ENCODE measurements at places on chromosomes 13 and 19.
A peak's percentile ranks its signal among the peaks of the same experiment; 100 is the strongest.

- DNase-seq: peak; percentile 38
Measured at GRCh38 chr19:4399812-4400134, 574 bp downstream of the SH3GL1 start.

- no peak for DNase-seq
Measured at GRCh38 chr13:77548594-77548993, 13.1 kb downstream of the SCEL start.

GRCh38 chr19:8935460-8935859 is 74.7 kb downstream of the MUC16 start:
- DNase-seq: no peak

GRCh38 chr19:34452723-34453122 is 24.5 kb downstream of the UBA2 start:
- DNase-seq: peak; percentile 33

- peak; percentile 17 for DNase-seq
Measured at GRCh38 chr19:47447470-47448359, 24.0 kb downstream of the SLC8A2 start.

GRCh38 chr13:63370101-63370500 is 1954.5 kb upstream of the PCDH20 start:
- no peak for DNase-seq

DNA sequence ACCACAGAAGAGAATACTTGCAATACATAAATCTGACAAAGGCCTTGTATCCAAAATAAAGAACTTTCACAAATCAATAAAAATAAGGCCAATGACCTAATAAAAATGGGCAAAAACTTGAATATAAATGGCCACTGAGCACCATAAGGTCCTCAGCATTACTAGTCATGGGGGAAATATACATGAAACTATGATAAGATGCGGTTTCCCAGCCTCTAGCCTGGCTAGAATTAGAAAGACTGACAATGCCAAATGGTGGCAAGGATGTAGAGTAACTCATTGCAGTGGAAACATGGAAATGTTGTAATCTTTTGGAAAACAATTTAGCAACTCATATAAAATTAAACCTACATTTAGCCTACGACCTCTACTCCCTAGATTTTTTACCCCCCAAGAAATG is 227.1 kb downstream of the GGACT start:
- peak; percentile 55 for DNase-seq

- no peak for DNase-seq
Measured at GRCh38 chr19:1575323-1576241, 7.5 kb upstream of the MEX3D start.

- DNase-seq: peak; percentile 30
Measured at GRCh38 chr13:75316427-75316826, 165.5 kb downstream of the TBC1D4 start.
